Nucleus accumbens (tissue), 56 donors: ENCODE measurements at places on chromosomes 16 and 17.

DNA sequence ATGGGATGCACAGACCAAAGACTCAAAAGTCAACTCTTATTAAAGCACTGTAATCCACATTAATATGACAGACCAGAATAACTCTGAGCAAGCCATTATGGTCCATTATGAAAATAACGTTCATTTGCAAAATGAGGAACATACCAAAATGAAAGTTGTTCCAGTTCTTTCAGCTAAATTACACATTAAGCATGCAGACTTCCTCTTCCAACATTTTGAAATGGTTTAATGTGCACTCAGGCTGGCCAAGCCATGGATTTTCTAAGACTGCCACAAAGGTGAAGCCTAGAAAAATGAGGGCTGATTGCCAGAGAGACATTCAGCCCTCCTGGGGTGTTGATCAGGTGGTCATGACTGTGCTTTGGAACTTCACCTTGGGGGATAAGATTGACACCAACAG lies 56.7 kb upstream of the NOG start:
- DNase-seq, result no peak

- DNase-seq, result no peak
These were observed 145.2 kb downstream of the PMP22 start for GRCh38 chr17:15119968-15120367.

DNA sequence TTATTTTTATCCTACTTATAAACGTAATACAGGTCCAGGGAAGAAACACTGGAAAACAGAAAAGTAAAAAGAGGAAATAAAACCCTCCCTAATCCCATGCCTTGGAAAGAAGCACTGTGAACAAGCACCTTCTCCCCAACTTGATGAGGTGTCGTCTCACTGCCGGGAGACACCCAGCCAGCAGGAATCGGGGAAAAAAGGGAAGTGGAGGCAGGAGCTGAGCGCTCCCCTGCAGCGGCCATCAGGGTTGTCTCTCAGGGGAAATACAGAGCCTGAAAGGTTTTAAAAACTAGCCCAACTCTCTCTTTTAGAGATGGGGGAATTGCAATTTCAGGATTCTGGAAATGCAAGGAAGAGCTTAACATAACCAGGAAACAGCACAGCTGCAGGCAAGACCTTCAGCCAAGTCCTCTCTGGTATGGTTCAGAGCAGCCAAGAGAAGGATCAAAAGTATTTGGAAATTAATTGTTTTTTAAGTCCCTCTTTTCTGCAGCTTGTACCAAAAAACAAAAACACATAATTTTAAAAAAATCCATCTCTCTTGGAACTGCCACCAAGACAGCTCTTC lies 96.3 kb upstream of the RCVRN start:
- DNase-seq, result no peak

GRCh38 chr17:42985225-42985624 lies 4.9 kb downstream of the RUNDC1 start:
- DNase-seq, result no peak

- no peak for DNase-seq
These were observed 363.7 kb downstream of the SNX29 start for GRCh38 chr16:12340151-12340733.

DNA sequence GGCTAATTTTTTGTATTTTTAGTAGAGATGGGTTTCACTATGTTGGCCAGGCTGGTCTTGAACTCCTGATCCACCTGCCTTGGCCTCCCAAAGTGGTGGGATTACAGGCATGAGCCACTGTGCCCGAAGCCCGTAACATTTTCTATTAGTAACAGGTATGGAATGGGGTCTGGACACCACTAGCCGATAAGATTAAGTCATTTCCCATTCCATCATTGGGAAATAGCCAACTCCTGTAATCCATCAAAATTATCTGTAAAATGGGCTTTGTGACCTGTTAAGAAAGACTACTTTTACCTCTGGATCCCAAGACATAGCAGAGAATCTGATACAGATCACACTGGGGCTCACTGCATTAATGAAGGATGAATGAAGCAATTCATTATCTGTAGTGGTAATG lies 3.9 kb upstream of the LUC7L3 start:
- DNase-seq, result no peak

- no peak for DNase-seq
These were observed 7.7 kb upstream of the RARA start for GRCh38 chr17:40301315-40301714.

- no peak for DNase-seq
These were observed 800 bp downstream of the PLEKHH3 start for GRCh38 chr17:42675965-42676423.

DNA sequence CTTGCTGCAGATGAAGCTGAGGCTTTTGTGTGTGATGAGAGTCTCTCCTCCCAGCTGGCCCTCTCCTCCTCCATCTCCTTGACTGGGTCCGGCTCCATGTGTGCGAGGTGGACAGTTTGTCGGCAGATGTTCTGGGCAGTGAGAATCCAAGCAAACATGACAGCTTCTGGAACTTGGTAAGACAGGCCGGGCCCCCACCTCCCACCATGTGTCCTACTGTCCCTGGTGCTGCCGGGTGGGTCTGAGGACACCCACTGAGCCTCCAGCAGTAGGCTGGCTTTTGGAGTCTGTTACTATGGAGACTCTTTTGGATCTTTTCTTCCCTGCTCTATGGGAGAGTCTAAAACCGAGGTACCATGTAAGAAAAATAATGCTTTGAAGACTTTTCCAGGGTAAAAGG lies 12.7 kb downstream of the NUP85 start:
- DNase-seq, result no peak

DNA sequence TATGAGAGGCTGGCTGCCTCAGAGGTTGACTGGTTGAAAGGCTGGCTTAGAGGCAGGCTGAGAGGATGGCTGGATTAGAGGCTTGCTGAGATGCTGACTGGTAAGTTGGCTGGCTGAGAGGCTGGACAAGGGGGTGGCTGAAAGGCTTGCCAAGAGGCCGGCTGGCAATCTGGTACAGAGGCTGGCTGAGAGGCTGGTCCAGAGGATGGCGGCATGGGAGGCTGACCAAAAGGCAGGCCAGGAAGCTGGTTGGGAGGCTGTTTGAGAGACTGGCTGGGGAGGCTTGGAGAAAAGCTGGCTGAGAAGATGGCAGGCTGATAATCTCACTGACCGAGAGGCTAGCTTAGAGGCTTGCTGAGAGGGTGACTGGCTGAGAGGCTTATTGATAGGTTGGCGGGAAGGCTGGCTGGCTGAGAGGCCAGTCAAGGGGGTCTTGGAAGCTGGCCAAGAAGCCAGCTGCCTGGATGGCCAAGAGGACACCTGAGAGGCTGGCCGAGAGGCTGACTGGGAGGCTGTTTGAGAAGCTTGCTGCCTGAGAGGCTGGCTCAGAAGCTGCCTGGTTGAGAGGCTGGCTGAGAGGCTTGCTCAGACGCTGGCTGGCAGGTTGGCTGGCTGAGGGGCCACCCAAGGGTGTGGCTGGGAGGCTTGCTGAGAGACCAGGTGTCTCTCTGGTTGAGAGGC lies 34.2 kb upstream of the ACSM2B start:
- no peak for DNase-seq

DNA sequence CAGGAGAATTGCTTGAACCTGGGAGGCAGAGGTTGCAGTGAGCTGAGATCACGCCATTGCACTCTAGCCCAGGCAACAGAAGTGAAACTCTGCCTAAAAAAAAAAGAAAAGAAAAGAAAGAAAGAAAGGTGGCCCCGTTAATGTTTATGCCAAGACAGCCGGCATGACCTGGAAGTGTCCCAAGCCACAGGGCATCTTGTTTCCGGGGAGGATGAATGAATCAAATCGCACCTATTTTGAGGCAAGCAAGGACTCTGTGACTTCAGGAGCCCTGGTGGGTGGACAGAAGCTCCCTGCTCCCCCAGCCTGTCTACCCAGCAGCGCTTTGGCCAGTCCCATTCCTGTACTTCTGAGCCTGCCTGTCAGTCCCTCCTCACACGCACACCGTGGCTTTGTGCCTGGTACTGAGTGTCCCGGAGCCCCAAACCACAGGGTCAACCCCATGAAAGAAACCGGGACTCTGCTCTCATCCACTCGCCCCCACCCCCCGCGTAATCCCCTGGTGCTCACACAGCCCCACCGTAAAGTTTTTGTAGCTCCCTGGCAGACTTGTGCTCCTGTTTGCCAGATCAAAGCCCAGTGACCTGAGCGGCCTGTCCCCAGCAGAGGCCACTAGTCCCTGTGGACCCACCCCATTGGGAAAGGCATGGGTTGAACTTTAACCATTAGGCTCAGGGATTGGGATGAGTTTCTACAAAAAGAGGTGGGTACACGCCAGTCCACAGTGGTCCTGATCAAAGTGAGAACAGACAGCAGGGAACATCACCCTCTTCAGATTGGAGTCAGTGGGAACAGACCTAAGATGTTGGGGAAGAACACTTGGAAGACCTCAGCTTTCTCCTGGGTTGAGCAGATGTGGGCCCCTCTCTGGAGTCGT lies 19.3 kb downstream of the CD2BP2 start:
- no peak for DNase-seq

DNA sequence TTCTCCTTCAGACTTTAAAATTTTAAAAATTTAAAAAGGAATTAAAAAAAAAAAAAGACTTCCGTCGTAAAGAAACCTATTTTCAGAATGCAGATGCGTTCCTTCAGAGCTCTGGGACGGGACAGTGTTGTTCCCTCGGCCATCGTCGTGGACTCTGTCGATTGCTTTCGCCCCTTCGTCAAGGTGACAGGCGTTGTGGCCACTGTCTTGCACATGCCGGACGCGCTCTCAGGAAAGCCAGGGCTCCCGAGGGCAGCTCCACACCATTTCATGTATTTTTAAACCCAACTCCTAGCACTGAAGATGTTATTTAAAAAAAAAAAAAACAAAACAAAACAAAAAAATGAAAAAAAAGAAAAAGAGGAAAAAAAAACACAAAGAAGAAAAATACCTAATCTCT lies 22.3 kb downstream of the TMC6 start:
- no peak for DNase-seq

DNA sequence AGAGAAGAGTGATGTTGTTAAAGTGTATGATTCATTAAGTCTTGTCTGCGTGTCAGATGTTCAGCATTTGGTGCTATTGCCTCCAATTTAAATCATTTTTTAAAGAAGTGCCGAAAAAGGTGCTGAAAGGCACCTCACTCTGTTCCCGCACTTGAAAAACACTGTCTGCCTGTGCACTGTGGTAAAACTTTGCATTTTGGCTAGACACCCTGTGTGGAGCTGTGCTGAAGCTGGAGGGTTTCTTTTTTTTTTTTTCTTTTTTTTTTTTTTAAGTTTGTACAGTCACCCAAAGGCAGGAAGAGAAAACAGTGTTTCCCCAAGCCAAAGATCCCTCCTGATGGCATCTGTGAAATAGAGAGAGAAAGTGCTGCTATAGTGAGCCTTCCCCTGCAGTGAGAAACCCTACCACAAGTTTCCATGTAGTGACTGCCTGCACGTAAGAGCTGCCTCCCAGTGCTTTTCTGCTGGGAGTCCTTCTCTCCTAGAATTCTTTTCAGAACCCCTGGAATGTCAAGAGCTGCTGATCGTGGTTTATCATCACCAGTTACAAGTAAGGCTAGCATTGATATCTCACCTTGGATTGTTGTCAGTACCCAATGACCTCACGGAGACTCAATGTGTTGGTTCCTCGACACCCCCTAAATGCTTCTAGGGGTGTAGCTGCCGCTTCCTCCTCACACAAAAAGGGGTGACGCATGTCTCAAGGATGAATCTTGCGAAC lies 116.0 kb upstream of the SOX9 start:
- no peak for DNase-seq

GRCh38 chr16:11783319-11784037 lies 13.6 kb downstream of the ZC3H7A start:
- DNase-seq, result no peak

DNA sequence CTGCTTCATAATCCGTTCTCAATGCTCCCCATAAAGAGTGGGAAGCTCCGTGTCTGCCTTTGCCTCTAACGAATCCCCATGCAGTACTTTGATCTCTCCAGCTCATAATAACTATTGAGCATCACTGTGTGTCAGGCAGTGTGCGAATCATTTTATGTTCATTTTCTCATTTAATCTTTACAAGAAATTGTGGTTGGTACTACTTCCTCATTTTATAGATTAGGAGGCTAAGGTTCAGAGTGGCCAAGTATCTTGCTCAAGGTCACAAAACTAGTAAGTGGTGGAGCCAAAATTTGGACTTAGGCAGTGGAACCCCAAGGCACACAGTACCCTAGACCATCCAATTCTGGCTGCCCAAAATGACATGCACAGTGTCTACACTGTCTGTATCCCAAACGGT lies 44.8 kb downstream of the ABCC12 start:
- DNase-seq, result no peak

GRCh38 chr17:28908640-28909167 lies 5.8 kb upstream of the DHRS13 start:
- DNase-seq, result no peak

DNA sequence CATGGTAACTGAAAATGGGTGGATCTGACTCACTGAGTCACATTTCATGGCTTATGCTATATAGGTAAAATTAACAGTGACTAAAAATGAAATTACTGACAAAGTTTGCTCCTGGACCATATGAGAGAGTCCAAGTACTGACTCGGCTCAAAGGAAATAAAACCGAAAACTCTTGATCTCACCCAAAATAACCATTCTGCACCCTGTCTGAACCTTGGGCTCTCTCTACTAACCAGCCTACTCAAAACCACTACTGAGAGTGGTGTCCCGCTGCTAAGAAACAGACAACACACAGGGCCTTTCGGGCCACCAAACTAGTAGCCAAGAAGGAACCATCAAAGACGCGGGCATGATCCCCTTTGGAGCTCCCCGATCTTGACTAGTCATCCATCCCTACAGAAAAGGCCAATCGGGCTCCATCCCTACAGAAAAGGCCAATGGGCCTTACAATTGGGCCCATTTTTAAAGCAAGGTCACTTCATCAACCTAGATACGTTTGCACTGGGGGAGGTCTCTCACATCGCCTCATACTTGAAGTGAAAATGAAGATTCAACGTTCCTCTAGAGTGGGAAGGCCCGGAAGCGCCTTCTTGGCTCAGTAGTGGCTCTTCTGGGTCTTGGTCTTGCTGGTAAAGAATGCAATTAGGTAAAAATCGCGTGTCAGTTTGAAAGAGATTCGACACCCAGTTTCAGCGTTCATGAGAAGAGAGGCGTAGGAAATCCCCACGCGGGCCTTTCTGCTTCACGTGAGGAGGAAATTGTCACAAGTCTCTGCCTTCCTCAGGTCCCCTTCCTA lies 720 bp upstream of the ZPBP2 start:
- no peak for DNase-seq

GRCh38 chr16:563072-563644 lies 3.0 kb downstream of the PRR35 start:
- DNase-seq, result no peak

DNA sequence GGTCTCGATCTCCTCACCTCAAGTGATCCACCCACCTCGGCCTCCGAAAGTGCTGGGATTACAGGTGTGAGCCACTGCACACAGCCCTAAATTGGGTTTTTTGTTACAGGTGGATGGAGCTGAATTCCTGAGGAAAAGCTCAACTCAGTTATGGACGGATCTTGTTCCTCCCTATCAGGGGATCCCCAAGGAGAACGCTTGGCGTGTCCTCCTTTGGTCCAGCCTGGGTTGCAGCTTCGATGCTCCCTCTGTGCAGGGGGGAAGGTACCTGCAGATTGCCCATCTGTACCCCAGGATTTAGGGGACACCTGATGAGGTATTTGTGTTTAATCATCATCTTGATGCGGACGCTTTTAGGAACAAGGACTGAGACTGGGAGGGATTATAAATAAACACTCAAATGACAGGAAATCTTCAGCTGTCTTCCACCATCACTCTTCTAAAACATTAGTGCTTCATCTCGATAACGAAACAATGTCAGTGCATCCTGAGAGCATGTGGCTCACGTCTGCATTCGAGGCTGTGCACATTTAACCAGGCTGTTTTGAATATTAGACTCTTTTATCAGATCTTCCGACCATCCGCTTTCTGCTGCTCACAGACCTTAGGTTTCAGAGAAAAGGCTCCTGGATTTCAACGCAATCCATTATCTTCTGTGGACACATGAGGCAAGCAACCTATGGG lies 18.2 kb upstream of the MEIOB start:
- DNase-seq, result no peak
